ENCODE measurements at places on chromosomes 5 and 9.

GRCh38 chr9:20200991-20201431, 412.2 kb upstream of the SLC24A2 start:
- DNase-seq: no peak

DNA sequence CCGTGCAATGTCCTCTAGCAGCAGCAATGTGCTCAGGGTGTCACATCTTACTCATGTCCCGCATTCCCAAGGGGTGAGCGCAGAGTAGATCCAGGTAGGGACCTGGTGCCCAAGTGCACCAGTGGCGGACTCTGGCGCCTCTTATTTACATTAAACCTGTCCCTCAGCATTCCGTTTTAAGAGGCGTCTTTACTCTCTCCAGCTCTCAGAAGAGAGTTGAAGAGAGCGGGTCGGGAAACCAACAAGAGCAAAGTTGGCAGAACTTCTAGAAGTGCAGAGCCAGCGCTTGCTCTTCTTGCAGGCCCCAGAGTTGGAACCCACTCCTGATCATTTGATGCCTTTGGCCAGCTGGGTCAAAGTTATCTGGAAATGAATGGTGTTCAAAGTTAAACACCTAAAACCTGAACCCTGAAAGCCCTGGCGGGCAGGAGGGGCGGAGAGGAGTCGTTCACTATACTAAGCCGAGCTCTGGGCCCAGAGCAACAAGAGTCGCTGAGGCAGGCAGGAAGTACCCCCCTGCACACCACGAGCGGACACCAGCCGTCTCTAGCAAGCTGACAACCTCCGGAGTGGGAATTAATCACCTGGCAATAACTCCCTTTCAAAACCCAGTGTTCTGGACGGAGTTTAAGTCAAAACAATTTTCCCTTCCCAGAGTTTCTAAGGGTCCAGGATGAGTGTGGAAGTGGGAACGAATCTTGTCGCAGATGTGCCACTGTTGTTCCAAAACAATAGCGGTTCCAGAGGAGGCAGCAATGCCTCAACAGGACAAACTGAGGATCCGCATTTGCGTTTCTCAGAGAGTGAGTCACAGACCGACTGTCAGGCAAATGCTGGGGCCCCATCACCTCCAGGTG, 122.8 kb downstream of the TMEM161B start:
- DNase-seq: no peak

GRCh38 chr5:77312413-77312812, 101.9 kb downstream of the PDE8B start:
- DNase-seq: no peak

GRCh38 chr5:79992891-79993657, 2.0 kb upstream of the MTX3 start:
- DNase-seq: no peak

GRCh38 chr5:149024943-149025342, 37.9 kb downstream of the SH3TC2 start:
- no peak for DNase-seq

DNA sequence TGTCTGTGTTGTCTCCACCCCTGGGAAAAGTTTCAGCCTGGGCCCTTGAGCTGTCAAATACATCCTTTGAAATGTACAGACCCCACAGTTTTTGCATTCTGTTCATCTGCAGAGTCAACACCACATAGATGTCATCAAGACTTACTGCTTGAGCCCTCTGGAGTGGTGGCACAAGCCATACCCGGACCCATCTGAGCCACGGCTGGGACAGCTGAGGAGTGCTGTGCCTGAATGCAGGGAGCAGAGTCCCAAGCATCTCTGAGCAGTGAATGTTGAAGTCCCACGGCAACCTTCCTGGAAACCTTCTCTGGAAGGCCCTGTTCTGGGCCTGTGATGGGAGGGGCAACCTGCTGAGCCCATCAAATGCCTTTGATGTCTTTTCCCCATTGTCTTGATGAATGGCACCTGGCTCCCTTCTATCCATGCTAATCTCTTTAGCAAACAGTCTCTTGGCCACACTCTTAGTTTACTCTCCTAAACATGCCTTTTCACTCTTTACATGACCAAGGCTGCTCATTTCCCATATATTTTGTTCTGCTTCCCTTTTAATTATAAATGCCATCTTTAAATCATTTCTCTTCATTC, 92.5 kb downstream of the ATPSCKMT start:
- no peak for DNase-seq

DNA sequence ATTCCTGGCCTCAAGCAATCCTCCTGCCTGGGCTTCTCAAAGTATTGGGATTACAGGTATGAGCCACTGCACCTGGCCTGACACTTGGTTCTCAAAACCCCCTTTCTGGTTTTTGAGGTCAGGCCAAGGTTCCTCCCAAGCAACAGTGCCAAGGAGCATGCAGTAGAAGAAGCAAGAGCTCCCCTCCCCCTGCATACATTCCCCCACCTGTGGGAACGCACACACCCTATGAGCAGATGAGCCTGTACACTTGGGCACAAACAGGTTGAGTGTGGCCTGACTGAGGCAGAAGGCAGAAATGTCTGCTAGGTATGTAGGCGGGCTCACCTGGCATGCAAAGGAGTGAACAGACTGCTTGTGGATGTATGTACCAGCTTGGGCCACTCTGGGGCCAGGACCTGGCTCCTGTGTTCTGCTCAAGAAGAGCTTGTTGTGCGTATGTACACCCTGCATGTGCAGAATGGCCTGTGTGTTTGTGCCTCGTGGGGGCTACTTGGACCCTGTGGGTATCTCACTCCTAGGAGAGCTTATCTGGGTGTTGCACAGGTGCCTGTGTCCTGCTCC, 1.7 kb downstream of the GPRIN1 start:
- no peak for DNase-seq

DNA sequence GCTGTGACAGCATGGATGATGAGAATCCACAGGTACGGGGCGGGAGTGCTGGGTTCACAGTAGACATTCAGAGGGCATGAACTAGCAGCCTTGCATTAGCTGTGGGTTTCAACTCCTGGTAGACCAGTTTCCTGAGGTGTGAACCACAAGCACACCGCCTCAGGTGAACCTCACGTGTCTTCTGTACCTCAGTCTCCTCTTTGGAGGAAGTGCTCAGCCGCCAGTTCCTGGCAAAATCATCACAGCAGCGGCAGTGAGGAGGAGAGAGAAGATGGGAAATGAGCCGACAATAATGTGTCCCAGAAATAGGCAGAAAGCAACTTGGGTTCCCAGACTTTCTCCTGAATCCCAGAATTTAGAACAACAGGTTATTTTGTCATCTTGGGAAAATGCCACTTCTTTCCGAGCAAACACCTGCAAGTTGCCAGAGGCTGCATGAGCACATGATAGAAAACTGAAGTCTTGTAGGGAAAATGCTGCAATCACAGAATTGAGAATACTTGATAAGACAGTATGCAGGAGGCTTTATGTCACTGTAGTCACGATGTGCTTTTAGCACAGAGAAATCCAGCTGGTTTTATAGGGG, 258.5 kb downstream of the AOPEP start:
- DNase-seq: no peak

- DNase-seq: no peak
Measured at GRCh38 chr5:142080248-142080647, 28.3 kb upstream of the NDFIP1 start.

GRCh38 chr5:125275725-125276090, 529.3 kb upstream of the ZNF608 start:
- no peak for DNase-seq

DNA sequence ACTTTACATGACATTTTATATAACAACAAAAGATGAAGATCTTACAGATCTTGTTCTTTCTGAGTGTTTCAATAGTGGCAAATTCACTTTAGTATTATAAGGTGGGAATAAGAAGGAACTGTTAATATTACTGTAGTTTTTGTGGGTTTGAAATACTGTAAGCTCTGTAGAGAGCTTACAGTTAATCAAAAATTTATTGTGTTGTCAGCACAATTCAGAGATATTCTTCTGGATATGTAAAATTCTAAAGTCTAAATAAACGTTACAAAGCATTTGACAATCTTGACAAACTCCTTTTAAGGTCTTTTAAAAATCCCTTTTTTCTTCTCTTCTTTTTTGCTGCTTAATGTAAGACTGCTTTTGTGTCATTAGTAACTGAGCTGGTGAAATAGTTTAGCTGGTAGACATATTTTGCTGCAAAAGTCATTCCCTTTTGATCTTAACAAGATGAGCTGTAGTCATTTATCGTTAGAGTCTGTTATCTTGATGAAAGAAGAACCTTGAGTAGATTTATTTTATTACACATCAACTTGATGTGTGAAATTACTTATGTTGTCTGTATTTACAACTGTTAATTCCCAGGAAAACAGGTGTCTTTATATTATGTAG, 186.0 kb downstream of the WDR70 start:
- DNase-seq: no peak

DNA sequence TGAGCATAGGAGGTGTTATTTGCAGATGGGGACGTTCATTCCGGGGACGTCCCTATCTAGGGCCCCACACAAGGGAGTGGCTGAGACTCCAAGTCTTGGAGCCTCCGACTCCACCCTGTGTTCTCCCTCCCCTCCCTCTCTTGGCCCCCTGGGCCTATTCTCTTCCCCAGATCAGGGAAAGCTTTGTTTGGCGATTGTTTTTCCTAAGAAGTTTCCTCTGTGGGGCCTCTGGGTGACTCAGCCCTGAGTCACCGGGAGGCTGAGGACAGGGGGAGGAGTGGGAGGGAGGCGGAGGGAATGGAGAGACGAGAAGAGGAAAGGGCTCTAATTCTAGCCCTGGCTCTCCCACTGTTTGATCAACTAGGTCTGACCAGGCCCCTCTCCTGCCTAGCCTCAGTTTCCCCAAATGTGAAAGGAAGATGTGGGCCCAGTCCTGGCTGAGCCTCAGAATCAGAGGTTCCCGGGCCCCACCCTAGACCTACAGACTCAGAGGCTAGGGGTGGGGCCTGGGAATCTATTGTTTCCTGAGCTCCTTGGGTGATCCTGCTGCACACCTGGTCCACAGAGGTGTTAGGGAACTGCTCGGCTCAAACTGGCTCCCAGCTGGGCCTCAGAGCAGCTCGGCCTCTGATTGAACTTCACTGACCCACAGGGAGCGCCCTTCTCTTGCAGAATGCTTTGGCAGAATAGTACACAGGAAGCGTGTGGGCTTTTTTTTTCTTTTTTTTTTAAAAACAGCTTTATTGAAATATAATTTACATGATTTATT, 19.2 kb downstream of the GSN start:
- peak; percentile 89 for DNase-seq

- no peak for DNase-seq
Measured at GRCh38 chr5:34914671-34915138, 599 bp downstream of the RAD1 start.

- DNase-seq: no peak
Measured at GRCh38 chr5:148060309-148060708, 3.5 kb upstream of the SPINK5 start.

DNA sequence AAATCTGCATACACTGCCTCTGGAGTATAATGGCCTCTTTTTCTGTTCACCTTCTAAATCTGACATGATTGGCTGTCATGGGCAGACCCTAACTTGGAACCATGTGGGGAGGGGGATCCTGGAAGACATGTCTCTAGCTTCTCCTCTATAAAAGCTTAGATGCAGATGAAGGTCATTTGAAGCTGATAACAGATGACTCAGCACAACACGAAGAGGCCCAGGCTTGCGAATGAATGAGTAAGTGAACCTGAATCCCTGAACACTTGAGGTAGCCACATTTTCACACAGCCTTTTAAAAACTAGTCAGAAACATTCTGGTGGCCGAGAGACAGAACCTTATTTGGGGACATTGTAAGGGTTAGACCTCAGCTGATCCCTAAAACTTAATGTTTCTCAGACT, 282.6 kb downstream of the ELAVL2 start:
- DNase-seq: no peak

GRCh38 chr9:70259512-70259802, 679 bp downstream of the SMC5 start:
- no peak for DNase-seq

DNA sequence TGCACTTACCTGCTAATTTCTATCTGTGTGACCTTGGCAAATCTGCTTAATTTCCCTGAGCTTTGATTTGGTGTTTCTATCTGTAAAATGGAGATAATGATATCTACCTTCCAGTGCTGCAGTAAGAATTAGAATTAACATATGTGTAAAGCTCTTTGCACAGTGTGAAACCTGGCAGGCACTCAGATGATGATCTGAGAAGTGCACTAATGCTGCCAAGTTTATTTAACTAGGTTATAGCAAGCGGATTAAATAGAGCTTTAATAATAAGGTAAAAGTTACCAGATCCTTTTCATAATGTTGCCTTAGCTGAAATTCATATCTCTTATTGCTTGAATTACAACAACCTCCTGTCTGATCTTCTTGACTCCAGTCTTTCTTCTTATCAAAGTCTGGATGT, 315.3 kb upstream of the CD180 start:
- no peak for DNase-seq

DNA sequence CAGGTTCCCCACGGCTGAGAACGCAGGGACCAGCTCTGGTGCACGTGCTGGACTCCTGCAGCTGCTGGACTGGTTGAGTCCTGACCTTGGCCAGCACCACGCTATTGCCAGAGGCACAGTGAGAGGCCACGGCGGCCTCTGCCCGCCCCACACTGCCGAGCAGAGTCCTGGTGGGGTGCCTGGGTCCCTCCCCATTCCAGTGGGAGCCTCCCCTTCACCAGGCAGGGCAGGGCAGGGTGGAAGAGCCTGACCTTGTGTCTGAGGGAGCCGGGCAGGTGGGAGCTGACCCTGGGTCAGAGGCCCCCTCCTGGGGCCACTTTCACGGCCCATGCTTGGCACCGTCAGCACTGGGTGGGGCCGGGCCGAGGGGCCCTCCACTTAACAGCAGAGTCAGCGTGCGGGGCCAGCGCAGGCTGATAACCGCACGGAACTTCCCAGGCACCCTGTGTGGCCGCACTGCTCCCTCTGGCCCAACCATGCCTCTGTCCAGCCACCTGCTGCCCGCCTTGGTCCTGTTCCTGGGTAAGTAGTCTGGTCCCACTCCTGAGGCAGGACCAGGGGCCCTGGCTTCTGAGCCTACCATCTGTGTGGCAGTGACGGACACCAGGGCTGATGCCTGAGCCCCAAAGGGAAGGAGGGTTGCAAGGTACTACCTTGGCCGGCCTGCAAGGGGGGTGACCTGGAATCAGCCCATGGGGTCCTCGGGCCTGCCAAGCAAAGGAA, at the start of gene MAMDC4:
MAMDC4 (plus strand) TSS at position 406 of the 723 bp plus-strand sequence; CDS start at position 477, 71 bp downstream.
- no peak for DNase-seq
